ENCODE measurements at places on chromosomes 7 and 10.

DNA sequence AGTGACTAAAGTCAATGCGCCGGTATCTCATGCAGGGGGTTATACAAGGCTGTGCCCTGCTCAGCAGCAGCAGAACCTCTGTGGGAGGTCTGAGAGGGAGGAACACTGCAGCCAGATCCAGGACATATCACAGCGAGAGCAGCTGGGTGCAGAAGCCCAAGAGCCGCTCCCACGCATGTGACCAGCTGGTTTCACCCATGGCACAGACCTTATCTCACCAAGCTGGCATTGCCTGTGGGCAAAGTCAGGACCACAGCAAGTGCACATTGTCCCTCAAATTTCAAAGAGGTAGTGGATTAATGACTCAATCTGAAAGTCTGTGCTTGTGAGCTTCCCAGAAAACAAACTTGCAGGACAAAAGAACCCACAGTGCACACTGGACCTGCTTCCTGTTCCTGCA lies 31.6 kb upstream of the AKR1C1 start:
- no peak for DNase-seq

- DNase-seq = no peak
Observed at GRCh38 chr7:7434329-7434728, 101.3 kb downstream of the COL28A1 start.

DNA sequence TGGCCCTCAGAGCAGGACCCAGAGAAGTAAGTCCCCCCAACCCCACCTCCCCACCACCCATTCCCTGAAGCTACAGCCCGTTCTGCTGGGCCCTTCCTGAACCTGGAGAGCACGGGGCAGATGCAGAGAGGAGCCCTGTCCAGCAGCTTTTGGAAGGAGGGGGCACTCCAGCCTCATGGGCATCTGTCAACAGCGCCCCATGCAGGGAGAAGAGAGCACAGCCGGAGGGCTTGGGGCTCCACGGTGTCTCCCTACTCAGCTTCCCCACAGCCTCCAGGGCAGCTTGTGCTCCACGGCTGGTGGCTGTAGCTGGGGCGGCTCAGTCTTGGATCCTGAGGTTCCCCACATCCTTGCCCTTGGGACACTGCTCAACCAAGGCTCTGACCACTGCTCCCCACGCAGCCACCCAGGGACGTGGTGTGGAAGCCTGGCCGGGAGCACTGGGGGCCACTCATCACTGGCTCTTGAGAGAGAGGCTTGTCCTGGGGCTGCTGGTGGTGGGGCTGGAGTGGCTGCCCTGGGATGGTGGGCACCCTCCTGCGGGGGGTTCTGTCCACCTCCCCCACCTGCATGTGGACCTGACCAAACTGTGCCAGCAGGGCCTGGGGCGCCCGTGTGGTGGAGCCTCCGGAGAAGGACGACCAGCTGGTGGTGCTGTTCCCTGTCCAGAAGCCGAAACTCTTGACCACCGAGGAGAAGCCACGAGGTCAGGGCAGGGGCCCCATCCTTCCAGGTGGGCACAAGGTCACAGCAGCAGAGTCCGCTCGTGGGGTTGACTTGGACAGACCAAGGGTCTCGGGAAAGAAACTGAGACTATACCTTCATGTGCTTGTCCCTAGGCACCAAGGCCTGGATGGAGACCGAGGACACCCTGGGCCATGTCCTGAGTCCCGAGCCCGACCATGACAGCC lies 4.5 kb downstream of the PRAP1 start:
- DNase-seq = no peak

GRCh38 chr10:35307297-35307696 lies 29.0 kb upstream of the CCNY start:
- DNase-seq = no peak

GRCh38 chr10:73850211-73850610 lies 24.1 kb downstream of the CAMK2G start:
- DNase-seq = no peak

DNA sequence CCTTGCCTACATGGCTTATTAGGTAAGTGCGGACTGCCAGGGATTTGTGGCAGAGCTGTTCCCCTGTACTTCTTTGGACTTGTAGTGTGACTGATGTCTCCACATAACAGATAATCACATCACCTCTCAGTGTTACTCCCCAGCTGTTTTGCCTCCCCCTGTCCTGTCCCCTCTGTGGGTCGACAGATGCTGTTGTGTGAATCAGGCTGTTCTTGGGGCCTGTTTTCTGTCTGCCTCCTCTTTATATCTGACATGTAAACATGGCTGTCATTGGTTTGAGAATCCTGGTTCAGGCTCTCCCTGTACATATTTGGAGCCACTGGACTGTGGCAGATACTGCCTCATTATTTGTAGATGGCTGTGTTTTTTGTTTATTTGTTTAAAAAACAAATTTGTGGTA lies 22.7 kb downstream of the CCNY start:
- no peak for DNase-seq

- DNase-seq = no peak
Observed at GRCh38 chr7:28939844-28940544, 18.1 kb downstream of the TRIL start.

GRCh38 chr7:31935124-31936054 lies 134.8 kb downstream of the PDE1C start:
- no peak for DNase-seq

DNA sequence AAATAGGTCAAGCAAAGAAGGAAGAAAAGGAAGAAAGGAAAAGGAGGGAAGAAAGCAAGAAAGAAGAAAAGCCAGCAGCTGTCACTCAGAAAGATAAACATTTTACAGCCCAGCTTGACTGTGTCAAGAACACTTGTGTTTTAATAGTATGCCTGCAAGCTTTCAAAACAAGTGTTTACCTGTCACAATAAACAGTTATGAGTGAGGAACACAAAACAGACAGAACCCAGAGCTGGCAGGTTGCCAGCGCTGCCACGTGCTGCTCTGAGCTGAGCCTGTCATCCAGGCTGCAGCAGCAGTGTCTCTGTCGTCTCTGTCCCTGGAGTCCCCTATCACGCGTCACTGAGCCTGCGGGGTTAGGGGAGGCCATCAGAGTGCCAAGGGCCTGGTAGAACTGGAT lies 827.6 kb upstream of the AUTS2 start:
- DNase-seq = no peak

DNA sequence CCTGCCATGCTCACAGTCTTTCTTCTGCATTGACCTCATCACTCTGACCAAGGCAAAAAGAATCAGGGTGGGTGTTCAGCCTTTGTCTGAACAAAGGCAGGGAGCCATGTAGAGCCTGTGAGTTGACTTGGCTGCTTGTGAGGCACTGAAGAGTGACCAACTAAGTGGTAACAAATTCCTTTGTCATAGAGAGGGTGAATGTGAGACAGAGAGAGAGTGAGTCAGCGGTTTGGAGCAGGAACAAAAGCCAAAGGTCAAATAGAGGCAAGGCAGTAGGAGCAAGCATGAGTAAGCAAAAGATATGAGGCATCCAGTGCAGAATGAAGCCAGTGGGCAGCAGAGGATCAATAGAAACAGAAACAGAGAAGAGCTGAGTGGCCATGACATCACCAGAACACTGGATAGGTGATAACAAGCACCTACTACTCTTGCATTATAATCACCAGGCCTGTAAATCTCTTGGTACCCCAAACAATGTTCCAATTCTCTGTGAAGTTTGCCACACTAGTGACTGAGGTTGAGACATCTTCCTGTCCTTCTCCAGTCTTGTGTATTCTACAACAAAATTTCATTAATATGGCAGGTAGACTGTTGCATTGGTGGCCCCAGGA lies 116.2 kb upstream of the LAMB4 start:
- no peak for DNase-seq

GRCh38 chr10:31930023-31930751 lies 1.6 kb upstream of the ARHGAP12 start:
- DNase-seq = no peak

DNA sequence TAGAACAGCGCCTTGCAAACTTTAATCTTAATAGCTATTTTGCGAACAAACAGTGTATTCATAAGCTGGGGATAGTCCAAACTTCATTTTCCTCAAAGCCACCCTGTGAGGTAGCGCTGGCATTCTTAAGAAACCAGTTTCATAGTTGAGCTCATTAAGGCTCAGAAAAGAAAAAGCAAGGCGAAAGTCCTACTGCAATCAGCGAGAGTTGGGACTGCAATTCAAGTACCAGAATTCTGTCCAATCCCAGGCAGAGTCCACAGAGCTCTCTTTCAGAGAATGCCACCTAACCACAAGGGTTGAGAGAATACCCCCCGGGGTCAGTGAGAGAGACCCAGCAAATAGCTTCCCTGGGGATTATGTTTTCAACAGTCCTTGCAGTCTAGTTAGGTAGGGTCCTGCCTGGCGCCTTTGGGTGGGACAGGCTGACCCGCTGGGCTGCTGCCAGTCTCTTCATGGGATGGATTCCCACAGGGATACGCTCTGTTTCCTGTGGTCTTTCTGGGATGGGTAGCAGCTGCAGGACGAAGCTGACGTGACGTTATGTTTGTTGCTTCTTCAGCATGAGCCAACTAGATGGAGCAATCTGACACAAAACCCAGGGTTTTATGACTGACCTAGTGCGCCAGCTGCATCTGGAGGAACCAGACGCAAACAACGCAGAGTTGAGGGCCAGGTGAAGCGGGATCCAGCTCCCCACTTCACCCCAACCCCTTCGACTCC lies 16.0 kb downstream of the BMPER start:
- no peak for DNase-seq

GRCh38 chr7:26293569-26294308 lies 2.1 kb downstream of the SNX10 start:
- DNase-seq = no peak

- no peak for DNase-seq
Observed at GRCh38 chr10:117533507-117534281, 8.9 kb upstream of the EMX2 start.

- no peak for DNase-seq
Observed at GRCh38 chr7:150451097-150451793, 815 bp downstream of the GIMAP8 start.

DNA sequence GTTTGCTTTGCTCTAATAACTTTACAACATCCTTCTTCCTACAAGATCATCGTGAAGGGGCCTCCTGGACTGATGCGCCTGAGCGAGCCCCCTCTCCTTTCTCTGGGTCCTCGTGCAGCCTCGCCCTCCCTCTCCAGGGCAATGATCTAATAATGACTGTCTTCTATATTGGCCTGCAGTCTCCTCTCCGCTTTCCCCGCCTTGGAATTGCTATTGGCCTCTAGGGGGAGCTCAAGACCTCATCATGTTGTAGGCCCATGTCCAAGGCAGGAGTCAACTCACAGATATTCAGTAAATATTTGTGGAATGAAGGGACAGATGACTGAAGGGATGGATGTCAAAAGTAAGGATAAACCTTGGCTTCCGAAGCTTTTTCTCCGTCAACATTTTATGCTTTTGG lies 1180.3 kb downstream of the TYW1 start:
- no peak for DNase-seq

- DNase-seq = no peak
Observed at GRCh38 chr10:130495116-130495862, 359.1 kb downstream of the GLRX3 start.

- DNase-seq = no peak
Observed at GRCh38 chr10:133327651-133328357, 8.9 kb downstream of the CALY start.

DNA sequence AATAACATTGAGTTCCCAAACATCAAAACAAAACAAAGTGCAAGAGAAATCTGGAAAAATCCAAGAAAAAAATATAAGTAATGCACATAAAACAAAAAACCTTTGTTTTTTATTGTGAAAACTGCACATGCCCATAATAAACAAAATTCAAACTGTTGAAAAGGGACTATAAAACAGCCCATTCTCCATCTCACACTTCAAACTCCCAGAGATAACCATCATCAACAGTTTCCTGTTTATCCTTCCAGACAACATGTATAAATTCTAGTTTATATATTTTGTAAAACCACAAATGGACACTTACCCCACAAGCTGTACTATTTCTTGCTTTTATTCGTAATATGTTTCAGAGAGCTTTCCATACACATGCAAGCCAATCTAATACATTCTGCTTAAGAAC lies 79.3 kb downstream of the DPY19L1 start:
- no peak for DNase-seq

DNA sequence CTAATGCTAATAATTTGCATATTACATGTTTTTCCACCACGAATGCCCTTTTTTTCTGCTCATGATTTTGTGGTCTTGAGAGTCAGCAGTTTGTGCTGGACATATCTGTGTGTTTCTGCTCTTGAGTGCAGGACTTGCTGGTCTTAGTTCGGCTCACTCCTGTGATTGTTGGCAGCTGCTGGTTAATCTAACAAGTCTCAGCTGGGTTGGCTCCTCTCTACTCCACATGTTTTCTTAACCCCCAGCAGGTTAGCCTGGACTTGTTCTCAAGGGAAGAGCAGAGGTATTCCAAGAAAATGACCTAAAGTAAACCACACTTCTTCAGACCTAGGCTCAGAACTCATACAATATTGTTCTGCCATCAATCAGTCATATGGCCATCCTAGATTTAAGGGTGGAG lies 1238.9 kb downstream of the XPNPEP1 start:
- DNase-seq = no peak

GRCh38 chr7:55420530-55420929 lies 55.4 kb downstream of the LANCL2 start:
- no peak for DNase-seq

DNA sequence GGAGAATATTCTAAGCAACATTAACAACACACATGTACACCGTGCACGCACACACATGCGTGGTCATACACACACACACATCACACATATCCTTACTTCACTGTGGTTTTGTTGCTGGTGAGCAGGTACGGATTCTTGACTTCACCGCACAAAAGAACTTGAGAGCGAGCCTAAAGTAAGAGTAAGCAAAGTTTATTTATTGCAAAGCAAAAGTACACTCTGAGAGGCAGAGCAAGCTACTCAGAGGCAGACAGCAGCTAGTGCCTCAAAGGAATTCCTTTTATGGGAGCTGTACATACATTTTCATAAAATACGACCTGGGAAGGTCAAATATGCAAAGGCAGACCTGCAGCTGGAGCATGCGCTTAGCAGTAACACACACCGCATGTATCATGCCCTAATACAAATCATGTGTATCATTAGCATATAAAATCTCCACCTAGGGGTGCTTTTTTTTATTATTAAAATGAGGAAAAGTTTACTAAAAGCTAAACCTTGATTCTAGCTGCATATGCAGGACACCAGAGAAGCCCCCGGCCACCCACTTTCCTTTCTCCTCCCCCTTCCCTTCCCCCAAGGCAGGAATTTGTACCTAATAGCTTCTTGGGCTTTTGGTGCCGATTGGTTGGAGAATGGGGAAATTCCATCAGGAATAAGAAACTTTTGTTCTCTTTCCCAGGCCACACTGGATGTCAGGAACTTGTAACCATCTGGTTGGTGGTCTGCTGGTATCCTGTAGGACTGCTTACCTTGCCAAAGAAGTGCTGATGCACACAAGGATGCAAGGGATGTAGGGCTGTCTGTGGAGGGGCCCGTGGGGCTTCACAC lies 16.5 kb upstream of the GPR37 start:
- no peak for DNase-seq

DNA sequence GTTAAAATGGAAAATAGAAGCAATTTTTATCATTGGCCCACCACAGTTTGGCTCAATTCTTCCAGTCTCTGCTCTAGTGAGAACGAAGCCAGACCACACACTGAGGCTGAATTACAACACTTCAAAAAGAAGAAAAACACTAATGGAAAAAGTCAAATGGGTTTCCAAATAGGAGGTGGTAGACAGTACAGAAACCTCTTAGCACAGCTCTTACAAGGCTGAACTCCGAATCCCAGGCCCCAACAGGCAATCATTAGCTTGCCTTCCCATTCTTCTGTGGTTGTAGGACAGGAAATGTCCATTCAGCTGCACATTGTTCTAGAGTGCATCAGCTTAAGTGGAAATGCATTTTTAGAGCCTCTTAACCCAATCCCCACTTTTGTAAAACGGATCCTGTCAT lies 115.1 kb upstream of the MEOX2 start:
- DNase-seq = no peak

- DNase-seq = no peak
Observed at GRCh38 chr7:81407094-81407493, 362.8 kb downstream of the HGF start.

GRCh38 chr10:5283305-5284158 lies 81.2 kb upstream of the UCN3 start:
- no peak for DNase-seq

Data from activated B cell treated with CpG ODN at 0.5 μM for 24 hours (primary cell).